ENCODE measurements at places on chromosomes 5 and 9.

DNA sequence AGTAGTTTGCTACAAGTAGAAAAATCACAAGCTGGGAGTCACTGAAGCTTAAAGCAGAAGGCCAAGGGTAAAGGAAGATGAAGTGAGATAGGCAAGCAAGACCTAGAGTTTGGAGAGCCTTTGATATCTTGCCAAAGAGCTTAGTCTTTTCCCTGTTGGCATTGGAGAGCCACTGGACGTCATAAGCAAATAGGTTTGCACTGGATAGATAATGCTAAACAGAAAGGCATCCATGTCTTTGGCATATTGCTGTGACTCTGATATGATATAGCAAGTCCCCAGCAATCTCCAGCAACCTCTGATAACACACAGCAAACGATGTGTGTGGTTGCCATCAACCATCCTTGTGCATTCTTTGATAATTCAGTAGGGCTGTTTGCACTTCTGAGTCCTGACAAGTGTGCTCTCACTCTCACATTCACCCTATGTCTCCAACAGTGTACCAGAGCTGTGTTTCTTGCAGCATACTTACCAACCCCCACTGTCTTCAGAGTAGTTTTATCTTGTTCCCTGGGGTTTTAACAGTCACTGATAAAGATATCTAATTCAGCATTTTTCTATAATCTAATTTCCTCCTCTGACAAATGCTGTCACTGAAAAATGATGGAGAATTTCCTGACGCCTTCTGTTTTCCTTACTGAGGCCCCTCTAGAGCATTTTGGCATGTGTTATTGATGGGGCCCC, 16.9 kb upstream of the FREM1 start:
- DNase-seq: no peak

DNA sequence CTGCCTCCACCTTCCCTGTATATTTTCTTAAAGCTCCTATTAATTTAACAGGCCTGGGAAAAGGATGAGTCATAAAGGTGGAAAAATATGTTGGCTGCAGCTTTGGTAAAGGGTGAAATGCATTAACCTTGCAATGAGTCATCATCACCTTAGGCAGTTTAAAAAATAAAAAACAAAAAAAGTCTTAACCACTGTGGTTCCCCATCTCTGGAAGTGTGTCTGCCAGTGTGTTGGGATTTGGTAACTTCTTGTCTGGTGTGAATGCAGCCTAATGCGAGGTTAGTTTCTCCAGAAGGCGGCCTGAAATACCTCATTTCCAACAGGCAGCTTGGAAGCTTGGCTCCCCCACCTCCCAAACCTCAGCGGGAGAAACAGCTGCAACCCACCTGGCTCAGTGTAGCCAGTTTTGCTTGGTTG, 265.3 kb upstream of the GAS1 start:
- no peak for DNase-seq

GRCh38 chr5:33271606-33272005, 169.2 kb upstream of the TARS1 start:
- no peak for DNase-seq

GRCh38 chr5:64505769-64506566, at the start of gene RGS7BP:
TSS of gene RGS7BP (plus strand) at chr5:64506015. CDS start at chr5:64506625, 610 bp downstream.
- no peak for DNase-seq

GRCh38 chr9:112731971-112732370, 14.1 kb upstream of the INIP start:
- DNase-seq: no peak

DNA sequence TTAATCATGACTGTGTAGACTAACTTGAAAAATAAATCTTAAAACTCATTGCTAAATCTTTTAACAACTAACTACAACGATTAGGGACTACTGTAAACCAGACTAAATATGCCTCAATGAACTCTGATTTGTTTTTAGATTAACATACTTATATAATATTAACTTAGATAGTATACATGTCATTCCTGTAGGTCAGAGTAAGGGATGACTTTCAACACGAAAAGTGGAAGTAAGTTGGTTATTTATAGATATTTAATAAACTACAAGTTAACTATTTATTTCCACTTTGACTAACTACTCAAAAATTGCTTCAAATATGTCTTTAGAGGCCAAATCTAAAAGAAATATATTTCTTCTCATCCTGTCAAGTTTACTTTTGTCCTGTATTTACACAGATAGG, 795.6 kb downstream of the PTPRD start:
- no peak for DNase-seq

DNA sequence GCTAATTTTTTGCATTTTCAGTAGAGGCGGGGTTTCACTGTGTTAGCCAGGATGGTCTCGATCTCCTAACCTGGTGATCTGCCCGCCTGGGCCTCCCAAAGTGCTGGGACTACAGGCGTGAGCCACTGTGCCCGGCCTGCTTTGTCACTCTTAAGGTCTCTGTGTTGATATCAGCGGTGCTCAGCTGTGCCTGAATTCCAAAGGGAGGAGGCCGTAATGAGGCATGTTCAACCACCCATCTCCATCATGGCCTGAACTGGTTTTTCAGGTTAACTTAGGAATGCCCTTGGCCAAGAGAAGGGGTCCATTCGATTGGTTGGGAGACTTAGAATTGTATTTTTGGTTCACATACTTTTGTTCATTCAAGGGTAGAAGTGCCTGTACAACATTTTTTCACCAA, 22.0 kb downstream of the HSD17B3 start:
- no peak for DNase-seq

GRCh38 chr9:74935008-74935407, 17.7 kb downstream of the C9orf40 start:
- DNase-seq: no peak

- no peak for DNase-seq
Observed at GRCh38 chr9:135647884-135648283, 8.5 kb upstream of the GLT6D1 start.

GRCh38 chr9:96135076-96135752, 166.8 kb downstream of the HSD17B3 start:
- DNase-seq: no peak

Data from CD4-positive, alpha-beta T cell (primary cell).